ENCODE measurements at places on chromosomes 16 and 17. TPM values are rescaled to one million over a fixed set of nuclear protein-coding genes. Genes with fewer than 3 reads are reported as not detected.

Gene CLEC18B
- not detected for total RNA-seq

Gene KRT32
- not detected for total RNA-seq

Gene DNAH3
- total RNA-seq: not detected

Gene TNFAIP1
- 25.7 TPM for total RNA-seq

Gene SLC52A1
- 0.20 TPM for total RNA-seq

Gene TBC1D3D
- 4.3 TPM for total RNA-seq

Gene KDM6B
- 41.2 TPM for total RNA-seq

Gene MRPS34
- total RNA-seq: 180 TPM

Gene NKD1
- 2.1 TPM for total RNA-seq

Gene GNGT2
- total RNA-seq: 37.5 TPM

Gene ARL16
- total RNA-seq: 30.6 TPM

Gene IL4R
- 218 TPM for total RNA-seq

Gene CASKIN1
- 11.3 TPM for total RNA-seq

GRCh38 chr16:88618182-88618955 is 20.0 kb upstream of the IL17C start:
- no peak for DNase-seq

GRCh38 chr17:74446551-74447500 is 14.9 kb downstream of the GPRC5C start:
- no peak for DNase-seq

DNA sequence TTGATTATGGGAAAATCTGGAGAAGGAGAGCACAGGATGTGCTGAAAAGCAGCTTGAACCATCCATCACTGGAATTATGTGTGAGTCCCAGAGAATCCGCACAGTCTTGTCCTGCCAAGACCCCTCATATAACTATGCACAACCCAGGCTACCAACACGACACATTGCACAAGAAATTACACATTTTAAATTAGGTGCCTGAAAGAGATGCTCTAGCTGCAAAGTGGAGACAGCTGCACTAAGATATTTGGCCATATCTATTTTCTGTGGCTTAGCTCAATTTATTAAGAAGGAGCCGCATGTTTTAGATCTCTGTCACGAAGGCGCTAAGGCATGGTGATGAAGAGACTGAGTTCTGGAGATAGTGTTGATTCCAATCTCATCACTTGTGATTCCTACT is 1308.4 kb downstream of the CDH8 start:
- DNase-seq: no peak

DNA sequence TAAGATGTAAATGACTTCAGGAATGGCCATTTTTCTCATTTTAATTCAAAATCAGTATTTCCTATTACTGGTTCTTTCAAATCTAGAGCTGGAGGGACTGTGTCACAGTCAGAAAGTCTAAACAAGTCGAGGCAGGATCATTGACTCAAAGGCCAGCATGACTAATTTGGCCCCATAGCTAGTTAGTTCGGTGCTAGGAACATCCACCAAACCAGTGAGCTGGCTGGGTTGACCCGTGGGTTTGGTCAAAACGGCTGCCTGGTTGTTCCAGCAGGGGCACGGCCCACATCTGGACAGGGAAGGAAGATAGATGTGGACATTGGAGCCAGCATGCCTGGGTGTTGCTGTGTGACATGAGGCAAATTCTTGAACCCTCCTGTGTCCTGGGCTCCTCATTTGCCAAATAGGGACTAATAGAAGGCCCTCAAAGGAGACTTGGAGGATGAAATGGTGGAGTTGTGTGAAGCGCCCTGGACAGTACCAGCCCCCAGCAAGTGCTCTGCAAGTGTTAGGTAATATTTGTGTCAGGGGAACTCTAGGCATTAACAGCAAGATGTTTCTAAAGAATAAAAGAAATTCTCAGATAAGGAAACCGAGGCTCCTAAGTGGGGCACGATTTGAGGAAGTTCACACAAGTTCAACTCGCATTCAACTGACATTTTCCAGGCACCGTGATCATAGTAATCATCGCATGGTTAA is 46.2 kb downstream of the MEOX1 start:
- DNase-seq: no peak

GRCh38 chr17:37212179-37212578 is 163.6 kb upstream of the C17orf78 start:
- DNase-seq: no peak

- no peak for DNase-seq
Measured at GRCh38 chr16:25066426-25066746, 45.2 kb upstream of the LCMT1 start.

GRCh38 chr17:40993839-40994238 is at the start of gene KRTAP3-3:
KRTAP3-3 (minus strand) TSS chr17:40994164; CDS start chr17:40994097, 67 bp downstream.
- no peak for DNase-seq

- no peak for DNase-seq
Measured at GRCh38 chr16:30381291-30382041, 895 bp downstream of the SEPTIN1 start.

DNA sequence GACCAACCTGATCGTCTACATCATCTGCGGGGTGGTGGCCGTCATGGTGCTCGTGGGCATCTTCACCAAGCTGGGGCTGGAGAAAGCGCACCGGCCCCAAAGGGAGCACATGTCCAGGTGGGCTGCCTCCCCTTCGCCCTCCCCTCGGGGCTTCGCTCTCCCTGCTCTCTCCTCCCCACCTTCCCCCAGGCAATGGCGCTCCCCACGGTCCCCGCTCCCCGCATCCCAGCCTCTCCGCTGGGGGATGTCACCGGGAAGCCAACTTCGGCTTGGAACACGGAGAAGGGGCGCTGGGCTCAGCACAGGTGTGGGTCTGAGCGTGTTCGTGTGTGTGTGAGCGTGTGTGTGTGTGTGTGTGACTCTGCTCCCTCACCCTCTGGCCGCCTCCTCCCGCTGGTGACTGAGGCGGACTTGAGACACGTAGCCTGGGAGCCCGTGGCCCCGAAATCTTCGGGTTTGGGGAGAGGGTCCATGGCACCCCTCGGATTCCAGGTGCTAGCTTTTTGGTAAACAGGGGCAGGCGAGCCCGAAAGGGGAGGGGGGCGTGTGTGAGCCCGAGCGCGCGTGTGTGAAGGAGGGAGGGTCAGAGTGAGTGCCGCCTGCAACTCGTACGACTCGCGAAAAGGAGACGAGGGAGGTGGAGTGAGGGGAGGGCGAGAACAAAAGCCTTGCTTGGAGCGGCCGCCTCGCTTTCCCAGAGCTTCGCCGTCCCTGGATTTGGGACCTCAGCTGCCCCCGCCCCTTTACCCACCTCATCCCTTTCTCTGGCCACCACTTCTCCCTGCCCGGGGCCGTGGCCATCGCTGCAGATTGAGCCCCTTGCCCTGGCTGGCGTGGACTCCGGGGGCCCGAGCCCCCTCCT is 1.3 kb downstream of the SHISA9 start:
- no peak for DNase-seq

- DNase-seq: no peak
Measured at GRCh38 chr17:4344926-4345325, 21.5 kb downstream of the UBE2G1 start.

GRCh38 chr16:7390974-7391373 is 58.3 kb downstream of the RBFOX1 start:
- DNase-seq: no peak

GRCh38 chr17:73485130-73485529 is 159.1 kb downstream of the SDK2 start:
- no peak for DNase-seq

- peak; percentile 81 for DNase-seq
Measured at GRCh38 chr17:45311760-45312476, 4.9 kb downstream of the MAP3K14 start.

- DNase-seq: no peak
Measured at GRCh38 chr16:5349670-5350517, 252.3 kb upstream of the EEF2KMT start.

- no peak for DNase-seq
Measured at GRCh38 chr16:10752843-10753523, 9.3 kb downstream of the NUBP1 start.

DNA sequence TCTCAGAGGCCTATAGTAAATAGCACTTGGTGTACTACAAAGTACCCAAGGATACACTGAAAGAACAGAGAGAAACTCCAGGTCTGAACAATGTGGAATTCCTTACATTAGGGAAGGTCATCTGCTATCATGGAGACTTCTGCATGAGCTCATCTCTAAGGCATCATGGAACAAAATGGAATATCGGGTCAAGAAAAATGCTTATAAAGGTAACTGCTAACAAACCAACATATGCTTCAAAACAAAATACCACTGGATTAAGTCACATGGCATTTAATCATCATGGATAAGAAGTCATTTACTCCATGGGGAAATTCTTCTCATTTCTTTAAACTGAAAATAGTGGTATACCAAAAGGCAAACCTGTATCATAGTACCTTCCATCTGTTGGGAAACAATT is 34.2 kb downstream of the TXNDC11 start:
- DNase-seq: no peak

DNA sequence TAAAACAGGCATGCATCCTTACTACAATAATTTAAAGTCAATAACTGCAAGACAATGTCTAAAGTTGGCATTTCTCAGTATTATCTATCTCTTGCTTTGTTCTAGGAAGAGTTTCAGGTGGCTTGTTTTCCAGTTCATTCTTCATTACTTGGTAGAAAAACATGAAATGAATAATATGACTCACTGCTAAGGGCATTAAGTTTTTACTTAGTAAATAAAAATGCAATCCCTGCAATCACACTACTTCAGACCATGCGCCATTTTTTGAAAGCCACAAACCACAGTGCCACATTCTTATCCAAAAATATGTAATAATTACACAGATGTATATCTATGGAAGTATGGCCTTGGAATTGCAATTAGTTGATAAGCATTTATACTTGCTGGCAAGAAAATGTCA is 55.4 kb downstream of the CREBBP start:
- no peak for DNase-seq

- DNase-seq: peak; percentile 86
Measured at GRCh38 chr16:75074920-75075687, 41.5 kb downstream of the LDHD start.

- no peak for DNase-seq
Measured at GRCh38 chr17:44144966-44145739, 3.4 kb downstream of the HROB start.

GRCh38 chr17:74744714-74745547 is 3.5 kb upstream of the NHERF1 start:
- DNase-seq: peak; percentile 98

DNA sequence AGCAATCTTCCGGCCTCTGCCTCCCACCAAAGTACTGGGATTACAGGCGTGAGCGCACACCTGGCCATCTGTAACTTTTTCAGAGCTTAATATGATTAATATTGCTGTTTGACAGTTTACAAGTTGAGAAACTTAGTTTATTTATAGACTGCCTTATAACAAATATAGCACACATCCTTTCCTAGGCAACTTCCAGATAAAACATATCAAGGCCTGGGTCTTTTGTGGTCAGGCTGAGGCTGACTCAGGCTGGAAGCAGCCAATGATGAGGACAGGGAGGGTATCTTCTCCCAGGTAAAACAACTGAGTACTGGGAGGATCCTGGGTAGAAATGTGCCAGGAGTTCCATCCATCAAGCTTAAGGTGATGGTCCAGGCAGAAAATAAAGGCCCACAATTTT is 16.2 kb downstream of the LUC7L start:
- DNase-seq: no peak

GRCh38 chr17:69047368-69048263 is 13.1 kb downstream of the ABCA9 start:
- no peak for DNase-seq

DNA sequence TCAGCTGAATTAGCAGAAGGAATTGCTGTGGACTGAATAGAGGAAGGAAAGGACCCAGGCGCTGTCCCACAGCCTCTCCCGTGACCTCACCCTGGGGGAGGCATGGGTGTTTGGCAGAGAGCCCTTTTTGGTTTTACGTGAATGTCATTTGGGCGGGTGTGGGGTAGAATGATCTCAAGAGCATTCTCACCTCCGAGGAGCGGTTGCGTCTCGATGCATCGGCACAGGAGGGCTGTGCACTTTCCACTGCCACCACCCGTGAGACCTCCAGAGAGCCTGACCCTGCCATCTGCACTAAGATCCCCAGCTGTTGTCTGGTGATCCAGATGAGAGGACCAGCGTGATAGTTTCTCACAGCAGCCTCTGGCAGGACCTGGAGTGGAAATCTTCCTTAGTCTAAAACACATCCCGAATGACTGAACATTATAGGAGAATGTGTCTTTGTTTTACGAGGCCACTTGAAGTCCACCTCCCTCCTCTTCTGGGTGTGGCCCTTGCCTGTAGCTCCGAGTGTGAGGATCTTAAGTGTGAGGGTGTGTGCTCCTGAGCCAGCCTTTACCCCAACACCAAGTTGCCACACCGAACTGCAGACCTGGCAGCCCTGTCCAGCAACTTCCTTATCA is 29.3 kb downstream of the FOXK2 start:
- DNase-seq: no peak

DNA sequence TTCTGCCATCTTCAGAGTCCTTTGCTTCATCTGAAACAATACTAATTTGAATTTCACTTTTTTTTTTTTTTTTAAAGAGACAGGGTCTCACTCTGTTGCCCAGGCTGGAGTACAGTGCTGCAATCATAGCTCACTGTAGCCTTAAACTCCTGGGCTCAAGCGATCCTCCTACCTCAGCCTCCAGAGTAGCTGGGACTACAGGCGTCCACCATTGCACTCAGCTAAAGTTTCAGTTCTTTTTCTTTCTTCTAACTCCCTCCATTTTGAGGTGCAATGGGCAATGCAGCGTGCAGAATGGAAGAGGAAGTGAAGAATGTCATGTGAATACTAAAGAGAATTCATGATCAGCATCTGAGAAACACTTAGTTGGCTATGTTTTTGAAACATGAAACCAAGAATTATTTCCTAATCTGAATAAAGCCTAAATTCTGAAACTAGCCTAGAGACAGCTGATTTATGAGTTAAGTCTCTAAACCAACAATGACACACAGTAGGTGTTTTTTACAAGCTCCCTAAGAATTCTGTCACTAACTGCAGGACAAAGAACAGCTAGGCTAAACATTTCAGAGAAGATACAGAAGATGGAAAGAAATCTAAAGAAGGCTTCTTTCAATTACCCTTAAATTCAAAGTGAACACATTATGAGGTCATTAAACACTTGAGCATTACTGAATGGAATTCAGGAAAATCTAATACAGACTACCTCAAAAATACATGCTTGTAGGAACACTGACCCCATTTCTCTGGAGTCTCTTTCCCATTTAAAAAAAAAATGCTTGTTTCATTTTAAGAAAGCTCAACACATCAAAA is 21.0 kb downstream of the SNN start:
- no peak for DNase-seq

GRCh38 chr17:49556223-49556943 is 19.3 kb upstream of the NXPH3 start:
- DNase-seq: peak; percentile 81

GRCh38 chr17:71511266-71511995 is 609.4 kb upstream of the SOX9 start:
- no peak for DNase-seq

DNA sequence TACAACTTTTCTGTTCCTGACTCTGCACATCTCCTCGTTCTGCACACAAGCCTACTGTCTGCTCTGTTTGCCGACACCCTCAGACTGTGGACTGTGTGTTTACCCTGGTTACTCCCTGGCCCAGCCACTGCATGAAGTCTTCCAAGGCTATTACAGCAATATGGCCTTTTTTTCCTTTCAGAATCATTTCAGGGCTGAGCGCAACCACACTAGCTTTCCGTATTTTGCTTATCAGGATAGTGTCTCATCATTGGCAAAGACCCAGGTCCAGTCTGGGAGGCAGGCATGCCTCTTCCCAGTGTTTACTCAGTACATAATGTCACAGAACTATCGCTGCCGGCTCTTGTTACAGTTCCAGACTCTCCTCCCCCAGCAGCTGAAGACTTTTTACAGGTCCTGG is 10.1 kb downstream of the DNAH9 start:
- no peak for DNase-seq

- no peak for DNase-seq
Measured at GRCh38 chr17:73045724-73046123, 46.8 kb downstream of the SLC39A11 start.

GRCh38 chr16:30121741-30122571 is 1.1 kb downstream of the MAPK3 start:
- no peak for DNase-seq

Data from activated naive CD4-positive, alpha-beta T cell treated with anti-CD3 and anti-CD28 coated beads, Interleukin-2, amount 50 U/mL, for 72 hours (primary cell).